ENCODE measurements at places on chromosomes 3 and 15.

GRCh38 chr15:90481023-90481422, 48.7 kb upstream of the CRTC3 start:
- peak; percentile 89 for DNase-seq

- DNase-seq: peak; percentile 15
These were observed 58.9 kb downstream of the SFMBT1 start for GRCh38 chr3:52986938-52987337.

GRCh38 chr15:38516626-38517025, 48.0 kb downstream of the RASGRP1 start:
- DNase-seq: no peak

GRCh38 chr3:33030802-33031201, 66.1 kb downstream of the GLB1 start:
- DNase-seq: no peak

DNA sequence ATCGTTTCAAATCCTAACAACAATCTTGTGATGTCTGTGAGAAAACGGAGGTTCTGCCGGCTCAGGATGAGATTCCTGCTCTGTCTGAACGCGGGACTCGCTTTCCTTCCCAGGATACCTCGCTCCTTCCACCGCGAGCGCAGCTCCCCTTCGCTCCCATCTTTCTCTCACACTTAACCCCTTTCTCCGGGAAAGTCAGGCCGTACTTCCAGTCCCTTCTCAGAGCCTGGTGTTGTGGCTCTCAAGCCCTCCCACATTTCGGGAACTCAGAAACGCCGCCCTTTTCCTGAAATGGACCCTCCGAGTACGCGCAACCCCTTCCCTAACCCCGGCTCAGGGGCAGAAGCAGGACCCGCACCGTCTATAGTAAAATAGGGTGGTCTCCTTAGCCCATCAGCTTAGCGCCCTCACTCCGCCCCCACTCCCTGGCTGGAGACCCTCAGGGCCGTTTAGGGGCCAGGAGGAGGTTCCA, 378 bp upstream of the FEM1B start:
- DNase-seq: no peak

DNA sequence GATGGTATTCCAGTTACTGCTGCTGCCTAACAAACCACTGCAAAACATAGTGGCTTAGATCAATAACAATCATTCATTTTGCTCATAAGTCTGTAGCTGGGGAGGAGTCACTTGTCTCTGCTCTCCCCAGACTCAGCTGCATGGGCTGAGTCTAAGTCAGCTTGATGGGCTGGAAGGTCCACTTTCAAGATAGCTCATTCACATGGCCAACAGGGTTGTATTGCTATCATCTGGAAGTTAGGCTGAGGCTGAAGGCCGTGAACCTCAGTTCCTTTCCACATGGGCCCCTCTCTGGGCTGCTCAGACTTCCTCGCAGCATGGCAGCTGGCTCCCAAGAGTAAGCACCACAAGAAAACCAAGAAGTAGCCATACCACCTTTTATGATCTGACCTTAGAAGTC, 28.7 kb upstream of the BFSP2 start:
- DNase-seq: no peak

GRCh38 chr3:175015056-175015635, 156.0 kb downstream of the NAALADL2 start:
- DNase-seq: no peak

- DNase-seq: peak; percentile 70
These were observed 286.7 kb upstream of the TGFBR2 start for GRCh38 chr3:30319713-30320112.

DNA sequence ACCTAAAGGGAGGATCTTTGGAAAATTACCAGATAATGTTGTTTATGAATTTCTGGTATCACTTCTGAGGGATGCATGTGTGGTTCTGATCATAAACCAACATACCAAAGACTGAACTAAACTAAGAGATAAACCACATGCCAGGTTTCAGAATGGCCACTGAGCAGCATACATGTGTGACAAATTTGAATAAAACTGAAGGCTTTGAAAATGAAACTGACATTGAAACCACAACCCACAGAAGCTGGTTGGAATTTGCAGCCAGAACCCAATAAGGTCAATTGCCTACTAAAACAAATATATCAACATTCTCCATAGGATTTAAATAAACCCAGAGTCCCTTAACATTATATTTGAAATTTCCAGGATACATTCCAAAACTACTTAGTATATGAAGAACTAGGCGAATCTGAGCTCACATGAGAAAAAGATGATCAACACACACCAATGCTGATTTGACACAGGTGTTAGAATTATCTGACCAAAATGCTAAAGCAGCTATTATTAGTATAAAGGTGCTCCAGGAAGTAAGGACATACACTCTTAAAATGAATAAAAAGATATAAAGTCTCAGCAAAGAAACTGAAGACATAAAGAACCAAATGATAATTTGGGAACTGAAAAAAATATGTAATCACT, 125.0 kb downstream of the ZNF280D start:
- no peak for DNase-seq

GRCh38 chr3:33217866-33218445, 654 bp downstream of the SUSD5 start:
- no peak for DNase-seq

DNA sequence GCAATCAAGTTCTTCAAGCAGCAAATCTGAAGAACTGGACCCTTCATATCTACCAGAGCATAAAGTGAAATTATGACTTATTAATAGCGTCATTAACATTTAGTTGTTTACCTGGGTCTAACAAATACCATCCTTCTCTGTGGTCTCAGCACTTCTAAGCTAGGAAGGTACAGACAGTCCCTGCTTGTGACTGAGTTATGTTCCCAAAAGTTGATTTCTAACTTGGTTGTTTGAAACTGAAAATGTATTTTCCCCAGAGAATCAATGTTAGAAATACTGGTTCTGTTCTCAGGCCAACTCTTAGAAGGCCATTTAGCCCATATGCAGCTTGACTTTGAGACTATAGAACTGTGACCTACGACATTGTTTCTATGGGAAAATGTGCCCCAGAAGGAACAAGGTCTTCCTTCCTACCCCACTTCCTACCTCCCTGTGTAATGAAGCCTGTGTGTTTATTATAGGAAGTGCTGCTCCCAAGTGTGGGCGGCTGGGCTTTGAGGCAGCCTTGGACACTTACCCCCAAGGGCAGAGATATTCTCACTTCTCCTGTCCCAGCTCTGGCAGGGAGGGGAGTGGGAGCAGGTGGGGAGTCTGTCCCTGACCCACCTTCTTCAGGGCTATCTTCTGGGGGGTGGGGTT, 12.2 kb upstream of the MAPK6 start:
- DNase-seq: no peak

DNA sequence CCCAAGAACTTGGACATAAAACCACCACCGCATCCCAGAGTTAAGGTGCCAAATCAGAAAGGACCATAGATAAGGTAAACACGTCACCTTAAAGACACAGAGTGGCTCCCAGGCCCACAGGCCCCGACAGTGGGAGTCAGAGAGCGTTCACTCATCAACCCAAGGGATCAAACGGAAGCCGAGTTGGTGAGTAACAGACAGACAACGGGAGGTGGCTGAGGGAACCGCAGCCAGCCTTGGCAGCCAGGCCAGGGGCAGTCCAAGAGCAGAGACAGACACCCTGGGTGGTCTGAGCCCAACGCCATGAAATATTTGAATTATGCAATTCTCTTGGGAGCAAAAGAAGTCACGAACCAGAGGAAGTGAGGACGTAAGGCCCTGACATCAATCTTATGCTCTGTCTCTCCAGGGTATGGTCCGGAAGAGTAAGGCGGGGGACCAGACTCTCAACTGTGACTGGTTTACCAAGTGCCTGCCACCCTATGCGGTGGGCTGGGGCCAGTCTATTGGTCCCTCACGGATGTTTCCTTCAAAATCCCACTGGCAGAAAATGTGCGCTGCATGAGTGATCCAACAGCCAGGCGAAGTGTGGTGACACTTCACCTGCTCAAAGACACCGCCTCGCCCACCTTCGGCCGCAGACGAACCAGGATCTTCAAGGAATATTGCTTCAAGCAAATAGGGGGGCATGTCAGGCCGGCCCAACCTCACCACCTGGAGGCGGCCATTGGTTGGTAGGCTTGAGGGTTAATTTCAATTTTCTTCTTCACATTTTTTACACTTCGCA, 34.3 kb downstream of the TMEM44 start:
- DNase-seq: no peak

DNA sequence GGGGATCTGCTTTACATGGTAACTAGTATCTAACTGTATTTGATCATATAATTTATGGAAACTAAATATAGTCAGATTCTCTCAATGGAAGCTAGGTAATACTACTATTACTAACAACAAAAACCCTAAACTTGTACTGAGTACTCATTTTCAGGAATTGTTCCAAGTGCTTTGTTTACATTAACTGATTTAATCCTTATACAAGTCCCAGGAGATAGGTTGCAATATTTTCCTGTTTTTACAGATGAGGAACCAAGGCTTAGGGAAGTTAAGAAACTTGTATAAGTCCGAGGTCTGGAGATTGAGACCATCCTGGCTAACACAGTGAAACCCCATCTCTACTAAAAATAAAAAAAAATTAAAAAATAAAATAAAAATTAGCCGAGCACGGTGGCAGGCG, 7.5 kb upstream of the MTHFS start:
- DNase-seq: no peak

- DNase-seq: no peak
These were observed 3.5 kb downstream of the FURIN start for GRCh38 chr15:90871716-90872485.

DNA sequence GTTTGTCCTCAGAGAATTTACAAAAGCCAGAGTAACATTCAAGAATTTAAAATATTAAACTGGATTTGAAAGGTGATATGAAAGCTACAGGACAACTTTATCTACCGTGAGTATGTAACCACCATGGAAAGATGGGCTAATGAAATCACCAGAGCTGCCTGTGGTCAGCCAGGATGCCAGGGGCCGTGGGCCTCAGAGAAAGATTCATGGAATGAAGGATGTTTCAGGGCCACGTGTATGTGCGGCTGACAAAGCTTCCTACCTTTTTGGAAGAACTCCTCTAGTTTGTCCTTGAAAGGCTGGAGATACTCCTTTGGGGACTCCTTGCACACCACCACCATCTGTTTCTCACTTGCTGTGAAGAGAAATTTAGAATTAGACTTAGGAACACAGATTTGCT, 138.9 kb downstream of the GREM1 start:
- no peak for DNase-seq

DNA sequence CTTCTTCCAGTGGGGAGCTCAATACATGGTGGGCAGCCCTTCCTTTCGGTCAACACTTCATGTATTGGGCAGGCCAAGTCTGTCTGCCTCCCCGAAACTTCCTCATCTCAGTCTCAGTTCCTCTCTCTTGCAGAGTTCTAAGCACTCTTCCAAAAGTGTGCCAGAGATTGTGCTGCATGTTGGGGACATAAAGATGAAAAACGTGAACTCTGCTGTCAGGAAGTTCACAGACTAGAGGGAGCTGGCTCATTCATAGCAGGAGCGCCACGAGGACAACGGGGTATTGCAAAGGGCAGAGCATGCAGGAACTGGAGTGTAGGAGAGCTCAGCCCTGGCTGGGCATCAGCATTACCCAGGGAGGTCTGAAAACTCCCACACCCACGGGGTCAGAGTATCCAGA, 15.3 kb upstream of the EPHB3 start:
- DNase-seq: no peak

GRCh38 chr3:14785207-14786155, 33.3 kb upstream of the FGD5 start:
- no peak for DNase-seq

DNA sequence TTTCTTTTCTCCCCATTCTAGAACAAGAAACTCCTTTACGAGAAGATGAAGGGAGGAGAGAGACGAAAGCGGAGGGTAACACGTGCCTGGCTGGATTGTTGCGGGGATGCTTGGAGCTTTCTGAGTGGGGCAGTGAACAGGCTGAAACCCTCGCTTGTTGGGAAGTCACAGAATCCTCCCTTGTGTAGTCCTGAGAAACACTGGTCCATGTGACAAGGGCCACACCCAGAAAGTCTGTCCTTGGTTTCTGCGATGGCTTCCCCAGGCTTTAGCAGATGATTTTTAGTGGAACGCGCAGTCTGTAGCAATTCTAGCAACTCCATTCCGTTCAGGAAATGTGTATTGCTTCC, 26.1 kb upstream of the GREM1 start:
- DNase-seq: no peak

- DNase-seq: no peak
These were observed 9.0 kb upstream of the SMAD6 start for GRCh38 chr15:66692808-66693596.

GRCh38 chr15:41605566-41605965, 46.6 kb downstream of the TYRO3 start:
- DNase-seq: no peak

DNA sequence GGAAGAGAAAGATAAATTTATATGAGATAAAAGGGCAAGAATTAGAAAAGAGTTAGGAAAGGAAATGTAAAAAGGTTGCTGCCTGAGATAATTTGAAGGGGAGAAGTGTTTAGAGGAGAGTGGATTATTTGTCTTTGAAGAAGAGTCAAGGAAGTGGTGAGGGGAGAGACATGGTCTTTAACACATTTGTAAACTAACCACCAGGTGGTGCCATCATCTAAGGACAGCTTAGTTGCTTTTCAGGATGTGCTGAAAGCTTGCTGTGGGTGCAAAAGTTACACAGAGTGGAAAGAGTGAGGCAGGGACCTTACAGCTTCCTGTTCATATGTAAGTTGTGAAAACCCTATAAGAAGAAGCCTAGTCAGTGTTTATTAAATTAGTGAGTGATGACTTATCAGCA, 114.1 kb upstream of the DNAJC19 start:
- DNase-seq: peak; percentile 63

- DNase-seq: peak; percentile 57
These were observed 205.7 kb upstream of the EIF1B start for GRCh38 chr3:40103829-40104228.

GRCh38 chr3:31767920-31768319, 213.1 kb downstream of the OSBPL10 start:
- DNase-seq: no peak

- no peak for DNase-seq
These were observed 37.9 kb downstream of the ADIPOQ start for GRCh38 chr3:186880406-186880805.

- DNase-seq: no peak
These were observed 1142.2 kb downstream of the IGSF11 start for GRCh38 chr3:117892431-117892841.

- DNase-seq: no peak
These were observed 28.1 kb downstream of the CCNL1 start for GRCh38 chr3:157131861-157132260.

GRCh38 chr3:134083626-134084241, 54.0 kb upstream of the SLCO2A1 start:
- DNase-seq: no peak

- DNase-seq: no peak
These were observed 5.7 kb upstream of the FBLN2 start for GRCh38 chr3:13543253-13543652.

- DNase-seq: peak; percentile 17
These were observed 56.4 kb upstream of the ARRDC4 start for GRCh38 chr15:97903971-97904572.

Data from AML-193 (cell line).